ENCODE measurements at places on chromosomes 1 and 21.

- no peak for DNase-seq
Observed at GRCh38 chr1:100969327-100969726, 56.3 kb downstream of the DPH5 start.

- no peak for DNase-seq
Observed at GRCh38 chr1:40704817-40705733, 13.6 kb downstream of the NFYC start.

DNA sequence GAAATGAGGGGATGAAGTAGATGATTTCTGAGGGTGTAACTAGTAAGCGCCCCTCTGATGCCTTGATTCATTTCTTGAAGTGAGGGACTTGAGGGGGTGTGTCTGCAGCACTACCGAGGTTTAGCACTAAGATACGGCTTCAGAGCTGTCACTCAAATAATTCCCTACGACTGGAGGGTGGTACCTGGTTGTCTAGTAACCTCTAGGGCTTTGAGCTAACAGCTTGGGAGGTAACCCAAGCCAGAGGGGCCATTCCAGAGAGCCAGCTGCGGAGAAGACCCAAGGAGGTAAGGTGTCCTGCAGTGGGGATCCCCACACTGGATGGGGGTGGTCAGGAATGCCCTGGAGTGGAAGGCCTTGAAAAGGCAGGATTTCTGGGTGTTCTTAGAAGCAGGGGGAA lies at the start of gene TTC24:
Gene TTC24, plus strand, starts transcription at position 252 of the 400 bp plus-strand sequence. CDS start 1,642 bp downstream, outside the sequence.
- no peak for DNase-seq

- DNase-seq, result peak; percentile 71
Observed at GRCh38 chr1:226110249-226111097, 48.0 kb downstream of the H3-3A start.

Measured in RKO (cell line).